ENCODE measurements at places on chromosomes 16 and 17. TPM values are rescaled to one million over a fixed set of nuclear protein-coding genes. Genes with fewer than 3 reads are reported as not detected.

GRCh38 chr17:73713136-73713535 is 68.9 kb upstream of the SDK2 start:
- H3K27me3 ChIP-seq = peaks cover 8% of the 10 kb centered on the region
- H3K4me3 ChIP-seq = no peak overlapping the region
- peaks cover 16% of the 10 kb centered on the region for H3K4me1 ChIP-seq
- DNase-seq = peak; percentile 48
- no peaks in the 10 kb centered on the region for H3K36me3 ChIP-seq
- H3K27ac ChIP-seq = no peak overlapping the region

VMO1 gene
- 2.1 TPM for total RNA-seq

UMOD gene
- total RNA-seq = not detected

- H3K4me1 ChIP-seq = peaks cover 69% of the 10 kb centered on the region
- H3K4me3 ChIP-seq = no peak overlapping the region
- H3K27me3 ChIP-seq = no peaks in the 10 kb centered on the region
- H3K27ac ChIP-seq = 0 out of 2 replicates have a peak overlapping the region, but pooled peaks have one; percentile 50
- DNase-seq = no peak
- peaks cover 14% of the 10 kb centered on the region for H3K36me3 ChIP-seq
These were observed 20.4 kb downstream of the USP10 start for GRCh38 chr16:84720177-84720579.

- H3K27me3 ChIP-seq = peaks cover 13% of the 10 kb centered on the region
- peak overlapping the region; percentile 69 for H3K4me3 ChIP-seq
- peaks cover 16% of the 10 kb centered on the region for H3K4me1 ChIP-seq
These were observed 33.2 kb upstream of the PLCG2 start for GRCh38 chr16:81745704-81746558.

DNA sequence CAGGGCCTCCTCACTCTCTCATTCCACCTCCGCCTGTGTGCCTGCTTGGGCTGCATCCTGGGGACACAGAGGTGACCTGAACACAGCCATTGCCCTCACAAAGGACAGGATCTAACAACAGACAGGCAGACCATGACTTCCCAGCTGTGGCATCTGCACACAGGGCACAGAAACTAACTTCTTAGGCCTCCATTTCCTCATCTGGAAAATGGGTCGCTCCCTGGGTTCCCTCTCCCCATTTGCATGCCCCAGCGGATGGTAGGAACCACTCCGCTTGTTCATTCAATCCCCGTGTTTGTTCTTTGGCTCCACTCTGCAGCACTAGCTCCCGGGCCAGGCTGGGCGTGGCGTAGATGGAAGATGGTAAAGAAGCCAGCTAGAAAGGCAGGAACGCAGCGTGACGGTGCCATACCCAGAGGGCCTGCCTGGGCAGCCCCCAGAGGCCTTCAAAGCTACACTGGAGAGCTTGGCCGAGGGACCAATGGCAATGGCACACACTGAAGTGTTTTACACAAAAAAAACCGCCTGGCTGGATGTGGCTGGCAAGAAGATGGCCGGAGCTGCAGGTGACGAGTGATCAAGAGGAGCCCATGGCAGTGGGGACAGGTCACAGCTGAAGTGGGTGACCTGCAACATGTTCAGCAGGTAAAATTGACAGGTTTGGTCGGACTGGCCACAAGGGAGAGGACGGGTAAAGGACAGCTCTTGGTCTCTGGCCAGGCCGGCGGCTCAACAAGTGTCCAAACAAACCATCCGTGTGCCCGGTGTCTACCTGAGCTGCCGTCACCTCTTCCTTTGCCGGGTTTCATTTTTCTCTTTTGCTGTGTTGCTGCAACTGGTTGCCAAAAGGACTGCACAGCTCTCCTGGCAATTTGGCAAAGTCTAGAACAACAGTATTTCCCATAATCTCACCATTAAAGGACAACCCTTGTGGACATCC is 66.9 kb downstream of the SOCS1 start:
- DNase-seq = no peak
- H3K27me3 ChIP-seq = peaks cover 2% of the 10 kb centered on the region
- H3K4me3 ChIP-seq = no peak overlapping the region

- H3K4me3 ChIP-seq = no peak overlapping the region
- no peak overlapping the region for H3K27ac ChIP-seq
- no peaks in the 10 kb centered on the region for H3K36me3 ChIP-seq
- no peak for DNase-seq
These were observed 3.0 kb downstream of the CHAD start for GRCh38 chr17:50465635-50466034.

- no peaks in the 10 kb centered on the region for H3K27me3 ChIP-seq
- H3K36me3 ChIP-seq = peaks cover 26% of the 10 kb centered on the region
- H3K4me1 ChIP-seq = peaks cover 28% of the 10 kb centered on the region
- H3K4me3 ChIP-seq = no peak overlapping the region
These were observed 12.3 kb downstream of the HSDL1 start for GRCh38 chr16:84132527-84133285.
